ENCODE measurements at places on chromosomes 2 and 18.

DNA sequence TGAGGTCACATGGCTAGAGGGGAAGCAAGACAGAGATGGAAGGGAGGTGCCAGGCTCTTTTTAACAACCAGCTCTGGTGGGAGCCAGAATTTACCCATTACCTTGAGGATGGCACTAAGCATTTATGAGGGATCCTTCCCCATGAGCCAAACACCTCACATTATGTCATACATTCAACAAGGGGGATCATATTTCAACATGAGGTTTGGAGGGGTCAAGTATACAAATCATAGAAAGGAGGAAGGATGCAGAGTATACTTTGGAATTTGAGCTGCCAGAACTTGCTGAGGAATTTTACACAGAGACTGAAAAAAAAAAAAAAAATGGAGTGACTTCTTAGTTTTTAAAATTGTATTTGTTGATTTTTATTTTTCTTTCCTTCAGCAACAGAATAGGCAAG is 891.4 kb downstream of the CCDC85A start:
- no peak for DNase-seq

- DNase-seq = no peak
Observed at GRCh38 chr2:202171241-202171825, 67.1 kb downstream of the SUMO1 start.

GRCh38 chr2:186976329-186976728 is 127.4 kb upstream of the ZSWIM2 start:
- no peak for DNase-seq

GRCh38 chr2:164560902-164561301 is 60.4 kb downstream of the GRB14 start:
- DNase-seq = no peak

GRCh38 chr2:109398366-109399015 is 215.3 kb downstream of the SEPTIN10 start:
- no peak for DNase-seq

DNA sequence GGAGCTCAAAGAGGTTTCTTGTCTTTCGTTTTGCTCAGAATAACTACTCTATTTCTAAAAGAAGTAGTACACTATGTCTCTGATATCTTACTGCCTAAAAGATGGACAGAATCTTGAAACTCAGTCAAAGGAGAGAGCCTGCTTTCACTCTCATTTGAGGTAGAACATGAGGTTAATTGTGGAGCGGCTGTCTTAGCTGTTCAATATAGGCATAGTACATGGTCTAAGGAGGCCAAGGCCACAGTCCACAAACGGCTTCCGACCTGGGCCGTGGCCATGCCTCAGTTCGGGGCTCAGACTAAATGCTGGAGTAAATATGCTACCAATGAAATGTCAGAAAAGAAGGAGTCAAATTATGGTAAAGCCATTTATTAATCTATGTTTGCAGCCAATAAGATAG is 185.8 kb upstream of the ACAA2 start:
- no peak for DNase-seq
